ENCODE measurements at places on chromosomes 16 and 17.

DNA sequence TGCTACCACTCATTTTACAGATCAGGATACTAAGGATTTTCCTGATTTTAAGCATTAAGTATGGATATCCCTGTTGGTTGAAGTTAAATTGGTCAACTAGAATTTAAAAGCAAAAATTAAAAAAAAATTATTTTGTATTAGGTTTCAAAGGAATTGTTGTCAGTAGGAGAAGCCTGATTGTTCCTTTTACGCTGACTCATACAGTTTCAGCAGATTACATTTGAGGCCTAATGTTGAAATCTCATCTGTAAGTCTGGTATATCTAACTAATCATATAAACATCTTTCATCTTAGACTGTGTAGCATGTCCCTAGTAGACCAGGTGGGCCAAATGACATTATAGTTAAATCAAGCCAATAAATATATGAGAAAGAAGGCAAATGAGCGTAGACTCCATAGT is 83.5 kb downstream of the FTO start:
- no peak for DNase-seq

DNA sequence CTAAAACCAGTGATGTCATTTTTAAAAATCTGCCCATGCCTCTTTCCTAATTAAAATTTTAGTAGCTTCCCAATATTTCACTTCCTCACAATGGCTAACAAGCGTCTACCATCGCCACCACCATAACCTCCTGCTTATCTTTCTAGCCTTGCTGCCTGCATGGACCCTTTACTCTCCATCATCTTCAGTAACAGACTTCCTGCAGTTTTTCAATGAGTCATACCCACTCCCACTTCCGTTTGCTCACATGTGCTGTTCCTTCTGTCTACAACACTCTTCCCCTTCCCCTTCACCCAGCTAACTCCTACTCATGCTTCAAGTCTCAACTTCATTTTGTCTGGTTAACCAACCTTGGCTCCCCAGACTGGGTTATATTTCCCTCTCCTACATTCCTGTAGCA is 12.8 kb upstream of the SKAP1 start:
- no peak for DNase-seq

GRCh38 chr16:26015776-26016175 is 324.0 kb downstream of the HS3ST4 start:
- no peak for DNase-seq

DNA sequence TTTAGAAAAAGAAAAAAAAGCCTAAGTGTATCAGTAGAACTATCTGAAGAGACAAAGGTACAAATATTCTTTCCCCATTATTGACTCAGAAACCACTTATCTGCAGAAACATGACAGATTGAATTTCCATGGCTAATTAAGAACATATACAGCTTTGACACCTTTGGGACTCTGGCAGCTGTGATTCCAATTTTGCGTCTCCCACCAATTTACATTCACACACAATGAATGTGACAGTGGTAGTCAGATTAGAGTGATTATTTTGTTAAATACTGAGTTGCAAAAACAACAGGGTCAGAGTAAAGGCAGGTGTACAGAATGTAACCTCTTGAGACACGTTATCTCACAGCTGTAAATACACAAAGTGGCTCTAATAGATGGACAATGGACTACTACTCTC is 5.3 kb upstream of the PPM1D start:
- no peak for DNase-seq

- DNase-seq, result no peak
These were observed 353.1 kb downstream of the FOXL1 start for GRCh38 chr16:86931410-86931941.

DNA sequence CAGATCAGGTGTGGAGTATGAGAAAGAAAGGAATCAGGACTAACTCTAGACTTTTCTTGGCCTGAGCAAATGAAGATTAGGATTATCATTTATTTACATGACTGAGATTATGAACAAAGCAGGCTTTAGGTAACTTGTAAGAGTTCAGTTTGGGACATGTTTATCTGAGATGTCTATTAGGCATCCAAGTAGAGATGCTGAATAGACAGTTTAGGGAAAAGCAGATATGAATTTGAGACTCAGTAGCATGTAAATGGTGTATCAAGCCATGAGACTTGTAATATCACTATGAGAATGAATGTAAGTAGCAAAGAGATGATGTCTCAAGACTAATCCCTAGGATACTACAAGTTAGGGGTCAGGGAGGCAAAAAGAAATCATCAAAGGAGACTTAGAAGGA is 8.6 kb upstream of the HS3ST2 start:
- no peak for DNase-seq

GRCh38 chr16:539901-540530 is 12.5 kb downstream of the CAPN15 start:
- DNase-seq, result no peak

- DNase-seq, result no peak
These were observed 5.3 kb downstream of the MNT start for GRCh38 chr17:2395258-2396181.

DNA sequence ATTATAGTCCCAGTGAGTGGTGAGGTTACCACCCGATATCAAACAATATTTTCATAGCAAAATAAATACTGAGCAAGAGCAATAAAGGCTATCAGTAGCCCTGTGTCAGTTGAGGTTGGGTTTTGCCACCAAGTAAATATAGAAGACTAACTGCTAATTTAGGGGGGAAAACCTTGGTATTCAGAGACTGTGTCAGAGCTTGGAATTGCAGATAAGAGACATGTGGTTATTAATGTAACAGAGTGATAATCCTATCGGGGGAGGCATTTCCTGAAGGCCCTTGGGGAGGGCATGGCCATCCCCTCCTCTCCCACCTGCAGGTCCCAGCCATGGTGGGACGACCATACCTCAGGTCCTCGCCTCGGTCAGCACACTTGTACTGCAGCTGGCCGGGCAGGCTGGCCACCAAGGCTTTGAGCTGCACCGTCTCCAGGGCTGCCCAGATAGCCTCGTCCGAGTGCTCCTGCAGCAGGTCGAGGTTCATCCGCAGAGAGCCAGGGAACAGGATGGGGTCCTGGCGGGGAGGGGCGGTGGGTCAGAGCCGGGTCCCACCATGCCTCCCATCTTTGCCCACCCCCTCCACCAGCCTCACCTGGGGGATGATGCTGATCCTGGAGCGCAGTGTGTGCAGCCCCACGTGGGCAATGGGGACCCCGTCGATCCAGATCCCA is 68.9 kb downstream of the ABCC6 start:
- DNase-seq, result no peak

- no peak for DNase-seq
These were observed 1.8 kb downstream of the USP7 start for GRCh38 chr16:8961811-8962390.

DNA sequence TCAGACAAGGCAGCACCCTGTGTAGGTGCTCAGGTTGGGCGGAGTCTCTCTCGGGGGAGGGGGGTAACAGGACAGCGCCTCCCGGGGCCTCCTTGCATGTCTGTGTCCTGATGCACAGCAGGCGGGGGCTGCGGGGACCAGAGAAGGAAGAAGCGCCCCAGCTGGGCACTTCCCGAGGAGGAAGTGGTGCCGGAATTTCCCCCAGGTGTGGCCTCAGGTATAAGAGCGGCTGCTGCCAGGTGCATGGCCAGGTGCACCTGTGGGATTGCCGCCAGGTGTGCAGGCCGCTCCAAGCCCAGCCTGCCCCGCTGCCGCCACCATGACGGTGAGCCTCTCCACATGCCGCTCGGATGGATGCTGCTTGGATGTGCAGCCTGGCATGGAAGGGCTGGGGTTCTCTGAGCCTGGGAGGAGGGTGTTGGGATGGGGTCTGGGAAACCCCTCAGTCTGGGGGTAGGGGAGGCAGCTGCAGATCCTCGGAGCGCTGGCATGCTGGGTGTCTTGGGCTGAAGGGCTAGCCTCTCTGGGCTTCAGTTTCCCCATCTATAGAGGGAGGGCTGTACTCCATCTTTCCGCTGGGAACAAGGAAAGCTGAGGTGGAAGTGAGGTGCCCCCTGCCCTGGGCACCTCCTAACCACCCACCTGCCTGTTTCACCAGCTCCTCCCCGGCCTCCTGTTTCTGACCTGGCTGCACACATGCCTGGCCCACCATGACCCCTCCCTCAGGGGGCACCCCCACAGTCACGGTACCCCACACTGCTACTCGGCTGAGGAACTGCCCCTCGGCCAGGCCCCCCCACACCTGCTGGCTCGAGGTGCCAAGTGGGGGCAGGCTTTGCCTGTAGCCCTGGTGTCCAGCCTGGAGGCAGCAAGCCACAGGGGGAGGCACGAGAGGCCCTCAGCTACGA is at the start of gene IL17C:
Gene IL17C, plus strand, starts transcription at position 250 of the 908 bp plus-strand sequence. Its CDS starts 70 bp downstream, at position 320.
- DNase-seq, result peak; percentile 69

DNA sequence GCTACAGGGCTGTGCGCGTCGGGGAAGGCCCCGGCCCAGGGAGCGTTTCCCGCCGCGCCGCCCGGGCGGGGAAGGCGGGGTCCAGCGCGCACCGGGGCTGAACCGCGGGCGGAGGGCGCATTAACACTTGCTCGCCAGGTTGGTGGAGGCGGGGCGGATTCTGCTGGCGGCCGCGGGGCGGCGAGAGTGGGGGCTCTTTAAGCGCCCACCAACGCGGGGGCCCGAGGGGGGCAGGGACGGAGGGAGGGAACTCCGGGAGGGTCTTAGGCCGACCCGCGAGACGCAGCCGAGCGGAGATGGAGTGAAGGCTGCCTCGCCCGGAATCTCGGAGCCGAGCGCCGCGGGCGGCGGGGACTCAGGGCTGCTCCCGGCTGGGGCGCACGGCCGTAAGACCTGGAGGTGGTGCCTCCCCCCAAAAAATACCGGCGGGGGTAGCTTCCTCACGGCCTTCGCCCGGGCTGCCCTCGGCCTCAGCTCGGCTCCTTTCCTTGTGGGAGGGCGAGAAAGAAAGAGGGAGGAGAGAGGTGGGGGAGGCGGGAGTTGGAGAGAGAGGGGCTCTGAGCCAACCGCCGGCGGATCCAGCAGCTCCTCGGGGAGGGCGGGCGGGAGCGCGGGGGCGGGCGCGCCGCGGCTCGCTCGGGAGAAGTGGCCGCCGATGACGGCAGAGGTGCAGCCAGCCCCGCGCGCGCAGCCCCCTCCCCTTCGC is 415 bp upstream of the FOXF1 start:
- no peak for DNase-seq

DNA sequence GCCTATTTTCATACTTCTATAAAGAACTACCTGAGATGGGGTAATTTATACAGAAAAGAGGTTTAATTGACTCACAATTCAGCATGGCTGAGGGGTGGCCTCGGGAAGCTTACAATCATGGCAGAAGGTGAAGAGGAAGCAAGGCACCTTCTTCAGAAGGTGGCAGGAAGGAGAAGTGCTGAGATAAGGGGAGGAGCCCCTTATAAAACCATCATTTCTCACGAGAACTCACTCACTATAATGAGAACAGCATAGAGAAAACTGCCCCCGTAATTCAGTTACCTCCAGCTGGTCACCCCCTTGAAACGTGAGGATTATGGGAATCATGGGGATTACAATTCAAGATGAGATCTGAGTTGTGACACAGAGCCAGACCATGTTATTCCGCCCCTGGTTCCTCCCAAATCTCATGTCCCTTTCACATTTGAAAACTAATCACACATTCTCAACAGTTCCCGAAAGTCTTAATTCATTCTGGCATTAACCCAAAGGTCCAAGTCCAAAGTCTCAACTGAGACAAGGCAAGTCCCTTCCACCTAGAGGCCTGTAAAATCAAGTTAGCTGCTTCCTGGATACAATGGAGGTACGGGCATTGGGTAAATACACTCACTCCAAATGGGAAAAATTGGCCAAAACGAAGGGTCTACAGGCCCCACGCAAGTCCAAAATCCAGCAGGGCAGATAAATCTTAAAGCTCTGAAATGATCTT is 237.7 kb downstream of the CDH13 start:
- DNase-seq, result no peak

- DNase-seq, result peak; percentile 59
These were observed 378.9 kb downstream of the WWOX start for GRCh38 chr16:78478267-78478861.

DNA sequence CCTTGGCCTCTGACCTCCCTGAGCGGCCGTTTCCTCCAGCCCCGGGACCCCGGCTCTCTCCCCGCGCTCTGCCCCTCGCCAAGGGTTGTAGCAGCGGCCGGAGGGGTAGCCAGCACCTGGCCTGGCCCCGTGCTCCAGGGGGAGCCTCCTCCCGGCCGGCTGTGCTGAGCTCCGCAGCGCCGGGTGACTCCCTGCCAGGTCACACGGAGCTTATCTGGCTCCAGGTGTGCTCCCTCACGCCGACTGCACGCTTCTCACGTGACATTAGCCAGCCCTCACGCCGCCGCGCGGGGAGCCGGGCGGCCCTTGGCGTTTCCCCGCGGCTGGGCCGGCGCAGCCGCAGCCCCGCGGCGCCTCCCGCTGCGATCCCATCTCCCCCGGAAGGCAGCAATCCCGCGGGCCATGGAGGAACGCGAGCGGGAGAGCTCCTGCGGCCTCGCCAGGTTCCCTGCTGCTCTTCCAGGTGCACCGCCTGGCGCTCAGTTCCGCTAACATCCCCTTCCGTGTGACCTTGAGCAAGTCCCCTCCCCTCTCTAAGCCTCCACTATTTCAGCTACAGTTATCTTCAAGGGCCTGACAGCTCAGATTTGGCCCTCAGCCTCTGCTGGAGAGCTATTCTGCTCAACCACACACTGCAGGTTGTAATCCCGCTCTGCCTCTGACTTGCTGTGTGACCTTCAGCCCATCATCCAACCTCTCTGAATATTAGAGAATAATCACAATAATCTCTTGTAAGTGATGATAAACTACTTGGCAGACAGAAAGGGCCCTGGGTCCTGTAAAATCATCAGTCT is 3.4 kb downstream of the MYO18A start:
- peak; percentile 91 for DNase-seq

GRCh38 chr17:351449-351738 is 1.2 kb downstream of the RPH3AL start:
- no peak for DNase-seq

- no peak for DNase-seq
These were observed at the start of gene ALOX15 for GRCh38 chr17:4641297-4642195. Gene ALOX15, minus strand, starts transcription at chr17:4641678. Its CDS starts 27 bp downstream, at chr17:4641651.
